NCI-H524 treated with DMSO at 0.1 percent for 48 hours (cell line): ENCODE measurements at places on chromosomes 1 and 21.

GRCh38 chr1:65724151-65724550 is 68.5 kb upstream of the PDE4B start:
- peak; percentile 96 for DNase-seq

DNA sequence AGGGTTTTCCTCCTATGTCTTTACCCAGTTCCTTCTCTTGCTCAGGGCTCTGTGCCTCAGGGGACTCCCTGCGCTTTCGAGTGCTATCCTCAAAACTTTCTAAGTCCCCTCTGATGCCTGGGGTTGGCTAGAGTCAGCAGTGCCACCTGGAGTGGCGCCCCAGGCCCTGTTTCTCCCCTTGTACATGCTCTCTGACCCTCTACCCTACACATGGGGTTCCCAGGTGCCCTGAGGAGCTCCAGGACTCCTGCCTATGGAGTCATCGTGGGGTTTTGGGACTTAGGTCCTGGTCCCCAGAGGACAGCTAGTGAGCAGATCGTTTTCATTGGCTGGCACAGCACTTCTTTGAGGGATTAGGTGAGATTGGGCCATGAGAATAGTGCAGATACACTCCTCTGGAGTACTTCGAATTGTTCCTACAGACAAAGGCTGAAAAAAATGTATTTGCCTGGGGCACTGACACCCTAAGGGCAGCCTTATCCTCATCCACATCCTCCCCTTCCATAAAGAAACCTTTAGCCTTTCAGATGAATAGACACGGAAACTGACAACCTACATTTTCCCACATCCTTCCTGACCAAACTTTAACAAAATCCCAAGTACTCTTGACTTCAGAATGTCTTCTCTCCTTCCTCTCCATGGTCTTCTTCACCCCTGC is 41.5 kb downstream of the LGR6 start:
- no peak for DNase-seq

DNA sequence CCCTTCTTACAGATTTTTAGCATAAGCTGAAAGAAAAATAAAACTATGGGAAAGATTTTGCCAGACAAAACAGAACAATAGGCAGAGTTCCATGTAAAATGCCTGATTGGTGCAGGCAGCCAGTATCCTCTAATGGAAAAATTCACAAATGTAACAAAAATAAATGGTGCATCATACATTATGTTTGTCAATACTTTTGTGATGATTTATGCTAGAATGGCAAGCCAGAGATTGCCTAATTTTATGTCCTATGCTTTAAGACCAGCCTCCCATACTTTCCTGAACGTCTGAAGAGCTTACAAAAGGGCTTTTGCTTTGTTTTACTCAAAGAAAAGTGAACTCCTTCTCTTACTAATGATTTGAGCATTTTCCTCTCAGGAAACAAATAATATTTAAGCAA is 81.5 kb upstream of the KCNJ15 start:
- no peak for DNase-seq

DNA sequence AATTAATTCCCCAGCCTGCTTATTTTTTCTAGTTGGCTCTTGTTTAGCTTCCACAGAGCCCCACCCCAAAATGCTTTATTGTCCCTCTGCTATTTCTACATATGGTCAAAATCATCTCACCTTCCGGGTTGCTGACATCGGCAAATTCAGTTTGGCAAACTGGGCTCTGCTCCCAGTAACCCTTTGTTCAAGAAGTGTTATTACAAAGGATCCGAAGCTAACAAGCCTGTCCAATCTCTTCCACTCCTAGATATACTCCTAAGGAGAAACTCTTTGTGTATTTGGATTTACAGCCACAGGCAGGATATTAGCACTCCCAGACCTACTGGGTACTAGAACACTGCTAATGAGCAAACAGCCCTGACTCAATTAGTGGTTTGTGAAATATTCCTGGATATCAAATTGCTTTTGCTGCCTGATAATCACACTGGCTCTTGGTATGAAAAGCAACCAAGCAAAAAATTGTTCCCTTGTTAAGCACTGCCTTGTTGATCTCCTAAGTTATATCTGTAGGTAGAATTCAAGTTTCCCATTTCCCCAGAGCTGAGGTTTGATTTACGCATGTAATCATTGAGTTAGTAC is 4.0 kb downstream of the JUN start:
- DNase-seq, result no peak

DNA sequence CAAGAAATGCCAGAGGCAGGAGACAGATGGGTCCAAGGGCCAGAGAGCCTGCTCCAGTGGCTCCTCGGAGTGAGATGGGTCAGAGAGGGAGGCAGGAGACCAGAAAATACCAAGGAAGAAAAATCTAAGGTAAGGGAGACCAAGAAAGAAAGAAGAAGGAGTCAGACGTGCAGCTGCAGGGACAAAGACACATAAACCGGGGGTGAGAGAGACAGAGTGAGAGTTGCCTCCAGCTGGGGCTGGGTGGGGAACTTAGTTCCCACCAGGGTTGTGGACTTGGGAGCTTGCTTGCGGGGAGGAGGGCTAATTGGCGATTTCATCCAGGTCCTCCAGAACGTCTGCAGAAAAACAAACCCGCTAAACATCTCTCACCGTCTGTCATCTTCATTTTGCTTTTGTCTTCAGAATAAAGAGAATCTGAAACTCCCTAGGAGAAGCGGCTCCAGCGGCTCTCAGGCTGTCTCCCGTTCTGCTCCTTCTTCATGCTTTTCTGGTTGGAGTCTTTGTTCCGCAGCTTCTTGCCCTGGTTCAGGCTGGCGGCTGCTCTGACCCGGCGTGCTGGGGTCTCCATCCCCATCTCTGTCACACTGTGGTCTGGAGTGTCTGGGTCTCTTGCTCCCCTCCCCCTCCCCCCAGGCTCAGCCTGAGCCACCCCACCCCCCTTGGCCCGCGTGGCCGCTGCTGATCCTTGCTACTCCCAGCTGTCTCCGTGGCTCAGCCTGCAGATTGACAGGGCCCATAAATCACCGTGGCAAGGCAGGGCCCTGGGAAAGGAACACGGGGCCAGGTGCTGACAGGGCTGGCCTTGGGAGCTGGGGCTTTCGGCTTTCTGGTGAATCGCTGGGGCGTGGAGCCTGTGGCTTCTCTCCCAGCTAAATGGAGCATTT is 66.6 kb downstream of the UBIAD1 start:
- peak; percentile 64 for DNase-seq

DNA sequence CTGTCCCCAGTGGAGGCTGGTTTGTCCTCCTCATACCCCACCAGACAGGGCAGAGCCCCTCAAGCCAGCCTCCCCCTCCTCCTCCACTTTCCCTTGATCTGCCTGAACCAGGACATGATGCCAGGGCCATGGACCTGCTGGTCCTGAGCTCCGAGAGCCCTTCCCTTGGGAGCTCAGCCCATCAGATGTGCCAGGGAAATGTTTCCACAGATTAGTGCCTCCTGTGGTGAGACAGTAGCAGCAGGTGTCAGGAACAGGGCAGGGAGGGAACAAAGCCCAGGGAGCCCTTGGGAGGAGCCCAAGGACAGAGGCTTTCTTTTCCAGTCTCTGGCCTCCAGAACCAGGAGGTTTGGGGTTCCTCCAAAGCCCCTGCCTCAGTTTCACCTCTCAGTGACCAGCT is 14.6 kb upstream of the SLC41A1 start:
- DNase-seq, result peak; percentile 32

GRCh38 chr1:234206651-234207284 is 166.5 kb upstream of the COA6 start:
- no peak for DNase-seq

DNA sequence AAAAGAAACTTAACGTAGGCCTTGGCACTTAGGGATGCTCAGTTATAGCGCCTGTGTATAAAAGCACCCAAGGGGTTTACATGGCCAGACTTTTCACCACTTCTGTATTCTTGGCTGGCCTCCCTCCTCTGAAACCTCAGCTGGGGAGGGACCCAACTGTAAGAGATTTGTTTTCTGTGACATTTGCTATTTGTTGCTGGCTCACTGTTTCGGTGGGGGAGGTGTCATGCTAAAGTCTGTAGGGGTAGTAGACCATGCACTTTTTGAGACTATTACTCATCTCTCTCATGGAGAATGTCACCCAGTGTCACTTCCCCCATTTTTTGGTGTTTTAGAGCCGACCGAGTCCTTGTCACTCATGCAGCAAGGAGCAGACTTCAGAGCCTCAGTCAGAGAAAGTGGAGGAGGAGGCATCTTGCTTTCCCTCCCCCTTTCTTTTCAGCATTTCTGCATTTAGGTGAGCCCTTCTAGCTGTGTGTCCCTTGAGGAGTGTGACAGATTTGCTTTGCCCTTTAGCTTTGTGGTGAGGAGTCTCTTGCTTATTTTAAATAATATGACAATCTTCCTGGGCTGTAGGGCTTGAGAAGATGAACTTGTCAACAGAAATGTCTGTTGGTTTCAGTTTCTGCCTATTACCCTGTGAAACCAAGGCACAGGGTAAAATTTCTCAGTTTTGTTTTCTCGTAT is 160.1 kb downstream of the FASLG start:
- DNase-seq, result no peak

- DNase-seq, result no peak
Observed at GRCh38 chr1:87814573-87814972, 485.9 kb downstream of the LMO4 start.

DNA sequence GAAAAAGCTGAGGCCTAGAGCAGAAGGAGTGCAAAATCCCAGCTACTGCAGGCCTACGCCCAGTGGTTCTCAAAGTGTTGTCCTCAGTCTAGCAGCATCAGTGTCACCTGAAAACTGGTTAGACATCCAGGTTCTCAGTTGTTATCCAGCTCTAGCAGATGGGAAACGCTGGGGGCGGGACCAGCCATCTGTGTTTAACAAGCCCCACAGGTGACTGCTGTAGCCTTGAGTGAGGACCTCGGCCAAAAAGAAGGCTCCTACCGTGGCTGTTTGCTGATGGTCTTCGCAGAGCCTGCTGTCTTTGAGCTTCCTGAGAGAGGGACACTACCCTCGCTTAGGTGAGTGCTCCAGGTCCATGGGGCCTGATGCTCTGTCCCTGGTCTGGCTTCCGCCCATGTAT is 69.7 kb downstream of the LRRN2 start:
- DNase-seq, result no peak

GRCh38 chr1:59690171-59690930 is 124.4 kb upstream of the HOOK1 start:
- DNase-seq, result no peak

GRCh38 chr1:185402930-185403329 is 85.9 kb upstream of the IVNS1ABP start:
- DNase-seq, result no peak

DNA sequence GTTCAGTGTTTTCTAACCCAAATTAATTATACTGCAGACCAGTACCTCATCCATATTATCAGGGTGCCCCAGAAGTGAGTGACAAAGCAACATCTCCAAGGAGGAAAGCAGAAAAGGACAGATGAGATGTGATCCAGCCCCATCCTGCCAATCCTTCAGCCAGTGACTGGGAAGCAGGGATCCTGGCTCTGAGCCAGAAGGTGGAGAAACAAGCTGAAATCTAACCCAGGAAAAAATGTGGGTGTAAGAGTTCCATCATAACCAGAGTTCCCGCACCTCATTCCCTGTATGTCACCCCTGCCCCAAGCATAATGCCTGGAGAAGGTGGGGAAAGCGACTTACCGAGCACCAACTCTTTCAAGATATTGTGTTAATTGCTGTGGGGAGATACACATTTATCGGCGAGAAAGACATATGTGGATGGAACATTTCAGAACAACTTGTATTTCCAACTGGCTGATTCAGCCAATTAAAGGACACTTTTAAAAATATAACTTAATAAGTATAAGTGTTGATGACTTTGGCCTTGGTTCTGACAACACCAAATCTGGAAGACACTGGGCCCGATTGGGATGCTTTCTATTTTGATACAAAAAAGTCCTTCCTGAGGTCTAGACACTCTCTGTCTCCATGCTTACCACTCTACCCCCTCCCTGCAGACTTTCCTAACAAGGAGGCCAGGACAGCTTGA is 14.9 kb downstream of the PLEKHA6 start:
- DNase-seq, result no peak

DNA sequence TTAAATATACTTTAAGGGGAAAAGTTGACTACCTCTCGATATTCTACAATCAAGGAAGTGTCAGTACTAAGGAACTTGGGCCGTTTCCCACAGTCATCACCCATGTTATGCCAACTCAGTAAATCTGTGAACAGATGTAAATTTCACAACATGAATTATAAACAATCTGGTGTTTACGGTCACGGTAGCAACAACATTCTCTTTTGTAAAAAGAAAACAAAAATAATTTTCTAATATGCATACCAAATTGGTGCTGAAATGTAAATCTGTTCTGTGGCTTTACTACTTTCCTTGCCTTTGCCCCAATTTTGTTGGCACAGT is 1.2 kb downstream of the SH3GLB1 start:
- DNase-seq, result no peak

GRCh38 chr21:33286600-33287456 is 20.7 kb downstream of the IL10RB start:
- no peak for DNase-seq

DNA sequence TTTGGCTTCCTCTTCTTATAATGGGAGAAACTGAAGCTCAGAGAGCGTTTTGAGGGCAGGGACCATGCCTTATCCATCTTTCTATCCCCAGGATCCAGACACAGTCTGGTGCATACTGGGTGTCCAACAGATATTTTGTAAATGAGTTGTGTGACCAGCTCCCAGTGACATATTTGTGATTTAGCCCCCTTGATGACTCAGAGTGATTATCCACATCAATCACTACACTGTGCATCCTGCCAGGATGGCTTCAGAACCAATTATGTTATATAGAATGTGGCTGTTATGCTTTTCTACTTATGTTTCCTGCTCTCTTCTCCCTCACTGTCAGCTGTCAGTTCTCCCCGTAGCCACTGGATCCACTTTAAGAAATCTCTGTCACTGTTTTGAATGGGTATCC is 11.3 kb downstream of the OLFML3 start:
- DNase-seq, result no peak

DNA sequence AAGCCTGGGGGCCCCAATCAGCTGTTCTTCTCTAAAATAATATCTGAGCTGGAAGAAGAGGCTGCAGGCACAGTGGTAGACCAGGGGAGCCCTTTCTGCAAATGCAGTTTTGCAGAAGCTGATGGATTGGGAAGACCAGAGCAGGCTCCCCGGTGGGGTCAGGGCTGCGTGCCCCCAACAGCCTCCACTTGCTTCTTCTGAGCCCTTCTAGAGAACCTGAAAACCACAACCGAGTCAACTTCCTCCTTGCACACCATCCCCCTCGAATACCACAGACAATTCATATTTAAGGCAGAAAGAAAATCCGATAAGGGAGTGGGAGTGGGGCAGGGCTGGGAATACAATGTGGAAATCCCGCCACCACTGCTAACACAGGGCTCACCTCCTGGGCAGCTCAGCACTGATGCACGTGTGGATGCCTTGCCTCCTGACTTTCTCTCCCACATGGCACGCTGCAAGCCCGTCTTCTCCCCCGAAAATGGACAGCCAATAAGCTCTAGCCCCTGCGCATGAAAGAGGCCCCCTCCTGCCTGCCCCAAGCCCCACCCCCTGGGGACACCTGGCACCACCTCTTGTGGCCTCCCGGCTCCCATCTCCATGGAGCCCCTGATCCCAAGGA is 25.4 kb upstream of the ALDH4A1 start:
- peak; percentile 63 for DNase-seq

DNA sequence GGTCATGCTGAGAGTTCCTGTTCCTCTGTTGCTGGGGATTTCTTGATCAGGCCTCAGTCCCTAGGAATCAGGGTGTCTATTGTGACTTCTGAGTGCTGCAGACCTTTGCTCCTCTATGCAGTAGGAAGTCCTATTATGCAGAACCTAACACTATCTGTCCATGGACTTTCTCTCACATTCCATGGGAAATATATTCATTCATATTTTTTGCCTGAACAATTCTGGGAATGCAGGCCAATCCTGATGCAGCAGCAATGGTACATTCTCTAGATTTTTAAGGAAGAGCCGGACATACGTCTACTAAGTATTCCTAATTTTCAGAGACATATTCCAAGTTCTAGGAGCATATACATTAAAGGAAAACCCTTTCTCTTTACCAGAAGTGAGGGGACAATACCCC is 61.1 kb upstream of the C1orf87 start:
- DNase-seq, result no peak

GRCh38 chr1:110190282-110190929 is 19.7 kb upstream of the KCNC4 start:
- no peak for DNase-seq
